G401 (cell line): ENCODE measurements at places on chromosomes 7 and 10. TPM values are rescaled to one million over a fixed set of nuclear protein-coding genes. Genes with fewer than 3 reads are reported as not detected.

The GIMAP1 gene
- not detected in 2 replicates for total RNA-seq

The DDX21 gene
- total RNA-seq = 51.8 and 80.4 TPM in 2 replicates

The UPK3BL2 gene
- 6.6 TPM in 1 of 2 replicates, not detected in the other for total RNA-seq

The OPALIN gene
- not detected in 2 replicates for total RNA-seq

The IFT22 gene
- total RNA-seq = 55.0 and 55.9 TPM in 2 replicates

The CADPS2 gene
- 0.25 and 0.31 TPM in 2 replicates for total RNA-seq
